Uterus (tissue), 4 donors: ENCODE measurements at places on chromosomes 4 and X. TPM values are rescaled to one million over a fixed set of nuclear protein-coding genes. Genes with fewer than 3 reads are reported as not detected.

- H3K4me1 ChIP-seq, result no peaks in the 10 kb centered on the region
- H3K27ac ChIP-seq, result no peak overlapping the region
- DNase-seq, result no peak
- H3K36me3 ChIP-seq, result no peaks in the 10 kb centered on the region
- peaks cover 5% of the 10 kb centered on the region for H3K27me3 ChIP-seq
- no peak overlapping the region for H3K4me3 ChIP-seq
Observed at GRCh38 chrX:12137951-12138360, 317 bp upstream of the FRMPD4 start.

The NIPAL1 gene
- not detected for total RNA-seq

The CENPVL2 gene
- not detected for total RNA-seq

- no peak overlapping the region for H3K4me3 ChIP-seq
- H3K27ac ChIP-seq, result no peak overlapping the region
- no peaks in the 10 kb centered on the region for H3K36me3 ChIP-seq
- no peaks in the 10 kb centered on the region for H3K27me3 ChIP-seq
- no peak for DNase-seq
Observed at GRCh38 chr4:63620271-63620670, 789.0 kb downstream of the TECRL start.

DNA sequence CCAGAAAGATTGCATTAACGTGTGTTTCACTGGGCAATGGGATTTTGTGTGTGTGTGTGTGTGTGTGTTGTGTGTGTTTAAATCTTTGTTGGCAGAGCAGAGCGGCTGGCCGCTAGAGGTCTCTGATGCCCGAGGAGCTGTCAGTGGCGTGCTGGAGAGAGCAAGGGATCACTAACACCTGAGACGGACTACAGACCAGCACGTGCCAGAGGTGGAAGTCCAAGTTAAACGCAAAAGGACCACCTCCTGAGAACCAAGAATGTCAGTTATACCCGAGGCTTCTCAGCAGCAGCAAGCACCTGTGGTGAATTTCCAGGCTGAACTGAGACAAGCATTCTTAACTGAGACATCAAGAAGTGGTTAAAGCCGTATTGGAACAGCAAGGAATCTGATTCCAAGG lies 9.0 kb upstream of the SLC25A14 start:
- no peak overlapping the region for H3K4me3 ChIP-seq
- DNase-seq, result no peak
- H3K27me3 ChIP-seq, result no peaks in the 10 kb centered on the region
- H3K27ac ChIP-seq, result no peak overlapping the region
- no peaks in the 10 kb centered on the region for H3K36me3 ChIP-seq
- no peaks in the 10 kb centered on the region for H3K4me1 ChIP-seq

DNA sequence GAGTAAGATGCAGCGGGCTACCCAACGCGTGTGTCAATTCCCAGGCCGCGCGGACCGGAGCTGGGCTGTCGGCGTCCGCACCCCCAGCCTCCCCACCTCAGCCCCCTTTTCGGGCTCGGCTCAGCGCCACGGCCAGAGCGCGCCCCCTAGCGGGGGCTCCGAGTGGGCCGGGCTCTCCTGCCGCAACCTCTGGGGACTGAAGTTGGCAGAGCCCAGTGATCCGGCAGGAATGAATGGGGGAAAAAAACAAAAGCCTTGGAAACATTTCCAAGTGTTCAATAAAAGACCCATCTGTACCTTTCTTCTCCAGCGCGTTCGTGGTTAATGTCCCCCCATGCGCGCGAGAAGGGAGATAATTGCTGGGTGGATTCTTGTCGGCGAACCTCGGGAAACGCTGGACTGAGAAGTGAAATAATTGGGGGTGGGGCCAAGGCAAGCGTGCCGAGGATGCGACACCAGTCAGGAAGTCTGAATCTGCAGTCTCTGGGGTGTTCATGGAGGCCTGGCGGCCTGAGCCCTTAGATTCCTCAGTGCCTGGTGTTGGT lies 5.2 kb upstream of the ARX start:
- no peaks in the 10 kb centered on the region for H3K4me1 ChIP-seq
- H3K4me3 ChIP-seq, result peak overlapping the region; percentile 29
- H3K27ac ChIP-seq, result no peak overlapping the region

GRCh38 chr4:151646322-151646721 lies 114.5 kb downstream of the GATB start:
- no peaks in the 10 kb centered on the region for H3K4me1 ChIP-seq
- H3K36me3 ChIP-seq, result no peaks in the 10 kb centered on the region
- H3K27ac ChIP-seq, result no peak overlapping the region
- no peak overlapping the region for H3K4me3 ChIP-seq
- no peaks in the 10 kb centered on the region for H3K27me3 ChIP-seq
- no peak for DNase-seq

- no peaks in the 10 kb centered on the region for H3K27me3 ChIP-seq
- no peaks in the 10 kb centered on the region for H3K4me1 ChIP-seq
- no peak for DNase-seq
- no peaks in the 10 kb centered on the region for H3K36me3 ChIP-seq
- H3K4me3 ChIP-seq, result no peak overlapping the region
Observed at GRCh38 chrX:39011454-39012221, 210.4 kb downstream of the MID1IP1 start.

DNA sequence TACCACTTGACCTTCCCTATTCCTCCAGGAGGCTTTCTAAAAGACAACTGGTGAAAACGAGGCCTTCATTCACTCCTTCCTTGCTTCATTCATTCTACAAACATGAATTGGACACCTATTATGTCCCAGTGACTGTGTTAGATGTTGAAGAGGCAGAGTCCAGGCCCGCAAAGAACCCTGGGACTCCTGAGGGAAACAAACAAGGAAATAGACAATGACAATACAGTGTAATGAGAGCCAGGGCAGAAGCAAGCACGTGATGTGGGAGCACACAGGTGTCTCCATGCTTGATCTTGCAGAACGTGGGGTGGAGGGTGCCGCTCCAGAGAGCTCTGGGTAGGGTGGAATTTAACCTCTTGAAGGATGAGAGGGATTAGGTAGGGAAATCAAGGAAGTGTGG lies 137.6 kb upstream of the KLF3 start:
- H3K27ac ChIP-seq, result no peak overlapping the region
- no peak overlapping the region for H3K4me3 ChIP-seq
- no peaks in the 10 kb centered on the region for H3K36me3 ChIP-seq
- no peak for DNase-seq
- no peaks in the 10 kb centered on the region for H3K4me1 ChIP-seq
- no peaks in the 10 kb centered on the region for H3K27me3 ChIP-seq

GRCh38 chr4:17310269-17310652 lies 201.6 kb downstream of the QDPR start:
- no peaks in the 10 kb centered on the region for H3K27me3 ChIP-seq
- DNase-seq, result no peak
- no peaks in the 10 kb centered on the region for H3K4me1 ChIP-seq
- no peak overlapping the region for H3K27ac ChIP-seq
- no peaks in the 10 kb centered on the region for H3K36me3 ChIP-seq

- no peaks in the 10 kb centered on the region for H3K4me1 ChIP-seq
- H3K4me3 ChIP-seq, result peak overlapping the region; percentile 0
- H3K27me3 ChIP-seq, result no peaks in the 10 kb centered on the region
- no peaks in the 10 kb centered on the region for H3K36me3 ChIP-seq
- peak overlapping the region; percentile 81 for H3K27ac ChIP-seq
- no peak for DNase-seq
Observed at GRCh38 chrX:136198678-136199243, 51.4 kb downstream of the FHL1 start.

DNA sequence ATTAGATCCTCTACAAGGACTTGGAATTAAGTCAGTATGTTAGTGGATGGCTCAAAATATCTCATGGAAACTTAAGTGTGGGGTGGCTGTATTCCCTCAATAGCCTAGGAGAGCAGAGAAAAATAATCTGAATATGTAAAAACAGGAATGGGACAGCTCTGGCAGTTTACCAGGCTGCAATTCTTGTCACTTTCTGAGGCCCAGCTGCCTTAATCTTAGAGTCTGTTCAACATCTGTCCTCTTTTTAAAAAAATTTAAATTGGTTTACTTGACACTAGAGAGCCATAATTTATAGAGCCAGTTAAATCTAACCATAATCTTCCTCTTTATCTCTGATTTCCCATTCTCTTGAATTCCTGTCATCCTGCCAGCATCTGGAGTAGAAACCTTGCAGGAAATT lies 109.2 kb upstream of the CXCL13 start:
- DNase-seq, result no peak
- no peaks in the 10 kb centered on the region for H3K4me1 ChIP-seq
- H3K27me3 ChIP-seq, result no peaks in the 10 kb centered on the region
- H3K27ac ChIP-seq, result no peak overlapping the region

GRCh38 chr4:86896596-86896995 lies 4.4 kb upstream of the C4orf36 start:
- no peaks in the 10 kb centered on the region for H3K27me3 ChIP-seq
- H3K4me1 ChIP-seq, result no peaks in the 10 kb centered on the region
- no peak overlapping the region for H3K4me3 ChIP-seq
- H3K27ac ChIP-seq, result no peak overlapping the region
- no peaks in the 10 kb centered on the region for H3K36me3 ChIP-seq

DNA sequence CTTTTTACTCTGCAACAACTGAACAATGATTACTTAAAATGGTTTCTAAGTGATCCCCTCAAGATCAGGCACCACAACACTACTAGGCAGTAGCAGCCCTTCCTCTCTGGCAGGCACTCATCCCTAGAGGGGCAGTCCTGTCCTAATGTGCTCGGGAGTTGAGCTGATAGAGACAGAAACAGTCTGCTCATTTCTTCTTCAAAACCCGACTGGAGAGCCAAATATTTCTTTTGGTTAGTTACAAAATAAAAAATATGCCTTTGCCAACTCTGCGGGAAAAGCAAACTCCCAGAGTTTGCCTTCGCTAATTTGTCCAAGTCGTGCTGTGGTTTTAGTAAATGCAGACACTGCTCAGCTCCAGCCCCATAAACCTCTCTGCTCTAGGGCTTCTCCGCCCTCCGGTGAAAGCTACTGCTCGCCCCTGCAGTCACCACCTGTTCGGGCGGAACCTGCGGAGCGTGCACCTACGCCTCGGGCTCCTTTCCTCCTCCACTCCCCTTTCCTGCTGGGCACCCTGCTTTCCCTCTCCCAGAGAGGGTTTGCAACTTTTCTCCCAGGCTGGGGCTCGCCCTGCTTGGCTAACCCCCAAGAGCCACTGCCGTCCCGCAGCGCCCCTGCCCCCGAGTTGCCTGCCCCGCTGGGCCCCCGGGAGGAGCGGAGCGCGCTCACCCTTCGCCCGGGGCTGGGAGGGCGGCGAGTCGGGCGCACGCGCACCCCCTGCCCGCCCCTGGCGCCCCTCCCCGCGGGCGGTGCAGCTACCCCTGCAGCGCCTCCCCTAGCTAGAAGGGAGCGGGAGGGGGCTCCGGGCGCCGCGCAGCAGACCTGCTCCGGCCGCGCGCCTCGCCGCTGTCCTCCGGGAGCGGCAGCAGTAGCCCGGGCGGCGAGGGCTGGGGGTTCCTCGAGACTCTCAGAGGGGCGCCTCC lies at the start of gene NPNT:
Gene NPNT (plus strand): TSS at position 812 of the 923 bp plus-strand sequence. CDS start 182 bp downstream, outside the sequence.
- DNase-seq, result peak; percentile 15
- H3K4me1 ChIP-seq, result no peaks in the 10 kb centered on the region
- H3K27me3 ChIP-seq, result no peaks in the 10 kb centered on the region
- H3K4me3 ChIP-seq, result peak within 1 kb of the TSS; percentile 38

GRCh38 chr4:18033111-18034085 lies 11.8 kb upstream of the LCORL start:
- H3K4me1 ChIP-seq, result no peaks in the 10 kb centered on the region
- H3K4me3 ChIP-seq, result no peak overlapping the region
- no peaks in the 10 kb centered on the region for H3K36me3 ChIP-seq
- DNase-seq, result no peak
- peak overlapping the region; percentile 24 for H3K27ac ChIP-seq

DNA sequence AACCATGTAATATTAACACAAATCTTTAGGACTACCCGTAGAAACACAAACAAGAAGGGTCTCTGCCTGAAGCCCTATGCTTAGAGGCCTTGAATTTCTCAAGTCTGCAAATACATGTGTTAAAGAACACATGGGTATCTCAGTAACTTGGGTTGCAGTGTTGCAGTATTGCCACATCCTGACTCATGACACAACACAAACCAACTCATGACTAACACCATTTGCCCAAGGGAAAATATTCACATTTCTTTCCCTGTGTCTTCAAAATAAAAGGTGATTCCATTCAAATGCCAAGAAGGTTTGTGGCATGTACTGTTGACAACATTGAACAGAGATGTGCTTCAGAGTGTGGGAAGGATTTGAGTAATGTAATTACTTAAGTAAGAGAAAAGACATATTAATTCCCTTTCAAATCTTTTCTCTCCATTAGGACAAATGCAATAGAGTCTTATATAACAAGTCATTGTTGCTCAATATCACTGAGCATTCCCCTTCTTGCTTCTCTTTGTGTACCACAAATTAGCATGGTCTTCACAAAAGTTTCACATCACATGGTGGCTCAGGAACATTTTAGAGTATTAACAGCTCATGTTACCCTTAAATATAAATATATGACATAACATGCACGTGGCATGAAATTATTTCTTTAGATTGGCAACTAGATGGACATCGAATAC lies 487.1 kb downstream of the STPG2 start:
- H3K27ac ChIP-seq, result no peak overlapping the region
- no peaks in the 10 kb centered on the region for H3K4me1 ChIP-seq
- H3K36me3 ChIP-seq, result no peaks in the 10 kb centered on the region
- H3K27me3 ChIP-seq, result no peaks in the 10 kb centered on the region
- no peak overlapping the region for H3K4me3 ChIP-seq
- DNase-seq, result no peak

The MAGEB10 gene
- not detected for total RNA-seq

DNA sequence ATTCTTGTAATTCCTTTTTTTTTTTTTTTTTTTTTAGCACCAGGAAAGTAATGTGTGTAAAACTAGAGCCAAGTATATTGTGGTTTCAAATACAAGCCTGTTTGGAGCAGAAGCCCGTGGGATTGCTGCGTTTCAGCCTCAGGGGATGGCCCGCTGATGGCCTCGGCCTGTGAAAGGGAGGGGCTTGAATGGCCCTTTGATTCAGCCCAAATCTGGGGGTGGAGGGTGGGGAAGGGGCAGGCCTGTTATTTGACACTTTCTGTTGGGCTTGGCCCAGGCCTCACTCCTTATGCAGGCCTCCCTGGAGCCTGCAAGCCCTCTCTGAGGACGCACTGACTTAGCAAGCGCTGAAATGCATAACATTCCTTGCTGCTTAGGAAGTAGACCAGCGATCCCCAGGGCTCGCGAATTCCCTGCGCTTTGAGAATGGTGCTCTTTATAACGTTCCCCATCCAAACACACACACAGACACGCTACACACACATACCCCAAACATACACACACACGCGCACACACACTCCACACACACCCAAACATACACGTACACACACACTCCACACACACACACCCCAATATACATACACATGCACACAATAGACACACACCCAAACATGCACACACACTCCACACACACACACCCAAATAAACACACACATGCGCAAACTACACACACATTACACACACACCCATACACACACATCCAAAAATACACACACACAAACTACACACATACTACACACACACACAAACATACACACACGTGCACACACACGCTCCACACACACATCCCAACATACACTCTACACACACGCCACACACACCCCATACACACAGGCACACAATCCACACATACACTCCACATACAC lies 29.6 kb downstream of the TLR10 start:
- no peaks in the 10 kb centered on the region for H3K4me1 ChIP-seq
- H3K27ac ChIP-seq, result peak overlapping the region; percentile 81
- H3K36me3 ChIP-seq, result no peaks in the 10 kb centered on the region
- no peaks in the 10 kb centered on the region for H3K27me3 ChIP-seq
- H3K4me3 ChIP-seq, result no peak overlapping the region
- peak; percentile 91 for DNase-seq

The RENBP gene
- total RNA-seq, result 2.8 TPM

GRCh38 chr4:42104521-42104920 lies 47.9 kb downstream of the BEND4 start:
- H3K4me3 ChIP-seq, result no peak overlapping the region
- DNase-seq, result no peak
- no peaks in the 10 kb centered on the region for H3K27me3 ChIP-seq
- no peaks in the 10 kb centered on the region for H3K4me1 ChIP-seq
- no peaks in the 10 kb centered on the region for H3K36me3 ChIP-seq
